ENCODE measurements at places on chromosomes 11 and 22.

GRCh38 chr22:48268771-48269552 lies 1506.5 kb downstream of the TBC1D22A start:
- no peak for DNase-seq

GRCh38 chr11:133742353-133742752 lies 103.0 kb downstream of the SPATA19 start:
- DNase-seq, result no peak

GRCh38 chr11:19093976-19094375 lies 23.0 kb upstream of the ZDHHC13 start:
- no peak for DNase-seq

GRCh38 chr11:6646918-6647679 lies 8.5 kb downstream of the DCHS1 start:
- no peak for DNase-seq

DNA sequence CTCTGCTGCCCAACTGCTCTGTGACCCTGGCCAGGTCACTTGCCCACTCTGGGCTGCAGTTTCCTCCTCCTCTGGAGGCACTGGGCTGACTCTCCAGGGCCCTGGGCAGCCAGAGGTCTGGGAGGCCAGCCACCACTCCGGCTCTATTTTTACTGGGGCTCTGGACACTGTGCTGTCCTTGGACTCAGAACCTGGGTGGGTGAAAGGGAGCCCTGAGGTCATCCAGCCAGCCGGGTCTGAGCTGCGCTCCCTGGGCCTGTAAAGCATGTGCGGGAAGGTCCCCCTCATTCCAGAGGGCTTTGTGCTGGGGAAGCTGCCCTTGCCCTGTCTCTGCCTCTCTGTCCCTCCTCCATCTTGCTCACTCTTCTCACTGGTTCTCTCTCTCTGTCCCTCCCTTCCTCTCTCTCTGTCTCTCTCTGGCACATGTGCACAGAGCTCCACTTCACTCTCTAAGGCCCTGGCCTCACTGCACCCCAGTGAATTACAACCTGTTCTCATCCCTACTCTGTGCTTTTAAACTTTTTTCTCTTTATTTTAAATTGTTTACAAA lies 24.6 kb downstream of the MB start:
- no peak for DNase-seq

- DNase-seq, result no peak
Observed at GRCh38 chr11:61472868-61473267, 35.7 kb upstream of the LRRC10B start.

GRCh38 chr11:90656171-90656570 lies 433.3 kb upstream of the CHORDC1 start:
- no peak for DNase-seq

- no peak for DNase-seq
Observed at GRCh38 chr22:30204015-30204741, 42.4 kb downstream of the LIF start.

GRCh38 chr11:129455756-129456655 lies 80.4 kb downstream of the BARX2 start:
- DNase-seq, result no peak

DNA sequence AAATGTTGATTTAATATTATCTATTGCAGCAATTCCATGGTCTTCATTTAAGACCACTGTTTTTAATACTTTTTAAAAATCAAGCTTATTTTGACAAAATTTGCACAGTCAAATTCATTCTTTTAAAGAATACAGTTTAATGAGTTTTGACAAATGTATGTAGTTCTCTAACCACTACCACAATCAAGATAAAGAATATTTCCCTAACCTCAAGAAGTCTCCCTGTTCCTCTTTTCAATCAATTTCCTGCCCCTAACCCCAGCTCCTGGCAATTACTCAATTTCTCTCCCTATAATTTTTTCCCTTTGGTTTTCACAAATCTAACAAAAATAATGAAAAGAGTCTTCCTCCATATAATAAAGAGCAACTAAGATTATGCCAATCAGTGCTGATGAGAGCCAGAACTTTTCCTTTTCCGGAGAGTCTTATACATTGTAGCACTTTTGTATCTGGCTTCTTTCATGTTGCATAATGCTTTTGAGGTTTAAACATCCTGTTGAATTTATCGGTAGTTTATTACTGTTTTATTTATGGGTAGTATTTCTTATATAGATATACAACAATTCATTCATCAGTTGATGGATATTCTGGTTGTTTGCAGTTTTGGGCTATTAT lies 231.7 kb downstream of the AASDHPPT start:
- no peak for DNase-seq

- DNase-seq, result no peak
Observed at GRCh38 chr11:113131036-113131775, 170.0 kb downstream of the NCAM1 start.

GRCh38 chr11:12069066-12069676 lies 41.2 kb upstream of the MICAL2 start:
- no peak for DNase-seq

GRCh38 chr22:36432592-36433317 lies 45.0 kb upstream of the MYH9 start:
- DNase-seq, result no peak

DNA sequence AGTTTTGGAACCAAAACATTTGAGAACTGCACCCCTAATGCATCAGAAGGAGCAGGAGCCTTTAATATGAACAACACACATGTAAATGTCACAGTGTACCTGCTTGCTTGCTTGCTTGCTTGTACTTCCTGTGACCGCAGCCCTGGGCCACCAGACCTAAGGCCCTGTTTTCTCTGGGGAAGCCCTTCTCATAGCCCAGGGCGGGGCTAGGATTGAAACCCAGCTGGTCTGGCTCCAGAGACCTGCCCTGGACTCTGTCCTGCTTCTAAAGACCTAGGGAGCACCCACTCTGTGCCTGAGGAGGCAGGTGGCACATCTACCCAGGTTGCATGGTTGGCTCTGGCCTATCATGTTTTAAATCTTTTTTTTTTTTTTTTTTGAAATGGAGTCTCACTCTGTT lies 7.6 kb upstream of the MCM5 start:
- no peak for DNase-seq

DNA sequence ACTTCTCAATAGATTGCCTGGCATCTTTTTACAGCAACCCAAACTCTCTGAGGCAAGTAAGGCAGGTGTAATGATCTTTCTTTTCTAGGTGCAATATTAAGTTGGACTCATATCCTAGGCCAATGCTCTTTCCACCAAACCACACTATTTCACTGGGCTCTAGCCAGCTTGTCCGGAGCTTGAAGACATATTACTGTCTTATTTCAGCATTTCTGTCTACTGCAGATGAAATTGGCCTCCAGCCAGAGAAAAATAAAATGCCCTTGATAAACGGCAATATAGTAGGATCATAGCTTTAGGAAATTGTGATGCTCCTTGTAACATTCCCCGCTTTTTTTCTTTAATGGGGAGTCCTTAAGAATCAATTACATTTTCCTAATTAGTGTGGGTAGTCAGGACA lies 48.1 kb downstream of the SPON1 start:
- no peak for DNase-seq

DNA sequence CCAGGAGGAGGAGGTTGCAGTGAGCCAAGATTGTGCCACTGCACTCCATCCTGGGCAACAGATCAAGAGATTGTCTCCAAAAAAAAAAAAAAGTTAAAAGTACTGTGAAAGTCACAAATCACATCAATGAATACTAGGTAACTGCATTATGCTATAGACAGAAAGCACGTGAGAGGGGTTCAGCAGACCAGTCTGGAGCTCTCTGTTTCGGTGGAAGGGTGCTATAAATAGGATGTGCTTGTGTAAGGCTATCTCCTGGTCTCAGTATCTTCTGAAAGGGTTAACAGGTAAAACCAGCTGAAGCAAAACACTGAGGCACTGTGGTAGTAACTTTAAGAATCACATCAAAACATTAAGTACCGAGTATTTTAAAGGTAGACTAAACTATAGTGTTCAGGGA lies 43.4 kb downstream of the EIF4ENIF1 start:
- DNase-seq, result no peak

DNA sequence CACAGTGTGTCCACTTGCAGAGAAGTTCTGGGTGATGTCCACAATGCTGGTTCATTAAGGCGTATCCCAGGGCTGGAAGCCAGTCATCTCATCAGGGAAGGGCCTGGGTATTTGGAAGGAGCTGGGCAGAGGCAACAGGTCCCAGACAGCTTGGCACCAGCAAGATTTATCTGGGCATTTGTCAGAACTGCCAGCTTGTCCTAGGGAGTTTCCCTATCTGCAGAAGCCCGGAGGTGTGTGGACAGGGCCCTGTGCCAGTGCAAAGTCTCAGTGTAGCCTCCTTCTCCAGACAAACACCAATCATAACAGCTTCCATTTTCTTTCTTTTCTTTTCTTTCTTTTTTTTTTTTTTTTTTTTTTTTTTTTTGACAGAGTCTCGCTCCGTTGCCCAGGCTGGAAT lies 125.3 kb upstream of the TIMP3 start:
- no peak for DNase-seq

DNA sequence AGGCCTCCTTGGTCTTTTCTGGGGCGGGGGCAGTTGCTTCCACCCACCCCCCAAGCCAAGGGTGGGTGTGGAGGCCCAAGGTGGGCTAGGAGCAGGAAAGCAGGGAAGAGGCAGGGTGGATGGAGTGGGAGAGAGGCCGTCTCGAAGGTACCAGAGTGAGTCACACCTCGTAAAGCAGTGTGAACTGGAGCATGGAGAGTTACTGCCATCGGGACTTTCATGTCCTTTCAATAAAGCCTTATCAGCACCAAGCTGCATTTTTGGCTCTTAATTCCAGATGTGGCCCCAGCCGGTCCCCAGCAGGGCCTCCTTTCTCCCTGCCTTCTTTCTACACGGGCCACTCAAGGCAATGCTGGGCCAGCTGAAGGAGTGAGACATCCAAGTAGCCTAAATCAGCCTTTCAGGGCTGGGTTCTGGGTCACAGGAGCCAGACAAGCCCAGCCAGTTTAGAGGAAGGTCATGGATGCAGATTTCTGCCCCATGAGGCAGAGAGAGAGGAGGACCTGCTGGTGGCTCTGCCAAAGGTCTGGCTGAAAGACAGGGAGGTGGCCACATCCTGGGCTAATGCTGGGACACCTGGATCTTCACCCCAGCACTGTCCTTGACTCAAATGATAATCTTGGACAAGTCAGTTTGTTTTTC lies 59.0 kb upstream of the CD82 start:
- DNase-seq, result no peak

GRCh38 chr11:14417617-14418374 lies 58.8 kb upstream of the RRAS2 start:
- DNase-seq, result no peak

- DNase-seq, result no peak
Observed at GRCh38 chr11:12784987-12785386, 110.8 kb downstream of the TEAD1 start.

GRCh38 chr11:328012-328411 lies 7.4 kb upstream of the IFITM3 start:
- DNase-seq, result no peak

DNA sequence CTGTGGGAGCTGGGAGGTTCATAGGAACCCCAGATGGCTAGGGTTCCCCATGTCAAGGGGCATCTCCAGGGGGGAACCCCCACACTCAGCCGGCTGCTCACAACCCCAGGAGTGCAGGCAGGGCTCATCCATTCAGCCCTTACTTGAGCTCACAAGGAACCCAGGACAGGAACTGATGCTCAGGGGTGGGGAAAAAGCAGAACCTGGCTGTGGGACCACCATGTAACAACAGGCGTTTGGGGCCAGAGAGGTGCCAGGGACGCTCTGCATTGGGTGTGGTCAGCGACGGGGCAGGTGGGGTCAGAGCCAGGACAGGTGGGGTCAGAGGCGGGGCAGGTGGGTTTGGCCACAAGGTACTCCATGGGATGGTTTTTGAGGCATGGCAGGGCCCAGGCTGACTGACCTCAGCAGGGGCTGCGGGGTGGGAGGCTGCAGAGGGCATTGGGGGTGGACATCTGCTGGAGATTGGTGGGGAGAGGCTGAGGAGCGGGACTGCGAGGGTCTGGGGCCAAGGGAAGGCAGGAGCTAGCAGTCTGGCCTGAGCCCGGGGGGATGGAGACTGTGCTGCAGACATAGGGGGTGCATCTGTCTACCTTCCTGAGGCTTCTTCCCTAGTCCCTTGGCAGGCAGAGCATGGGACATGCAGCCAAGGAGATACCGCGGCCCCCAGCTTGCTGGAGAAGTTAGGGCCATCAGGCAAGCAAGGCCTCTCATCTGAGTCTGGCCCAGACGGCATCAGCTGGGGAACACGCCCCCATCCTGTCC lies 34.0 kb upstream of the CARS1 start:
- no peak for DNase-seq

DNA sequence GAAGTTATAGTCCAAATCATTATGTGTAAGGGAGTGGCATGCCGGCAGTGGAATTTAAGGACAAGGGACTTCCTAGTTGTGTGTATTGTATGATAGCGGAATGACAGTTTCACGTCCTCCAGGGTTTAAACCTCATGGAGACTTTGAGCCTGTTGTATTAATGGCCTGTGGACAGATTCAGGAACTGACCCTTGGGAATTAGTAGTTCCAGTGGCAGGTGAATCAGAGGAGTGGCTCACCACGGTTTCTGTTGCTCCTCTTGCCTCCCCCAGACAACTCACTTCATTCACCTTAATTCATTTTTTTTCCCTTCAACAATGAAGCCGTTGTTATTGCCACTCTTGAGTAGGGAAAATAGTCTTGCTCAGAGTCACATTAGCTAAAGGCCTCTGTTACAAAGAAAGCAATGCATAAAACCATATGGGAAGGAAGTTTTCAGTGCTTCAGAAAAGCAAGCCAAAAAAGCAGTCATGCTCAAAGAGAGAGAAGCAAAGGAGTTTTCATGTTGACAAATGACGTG lies 22.6 kb downstream of the AMOTL1 start:
- DNase-seq, result no peak

- DNase-seq, result no peak
Observed at GRCh38 chr22:36768141-36768540, 7.8 kb downstream of the IFT27 start.
